ENCODE measurements at places on chromosomes 7 and 10.

DNA sequence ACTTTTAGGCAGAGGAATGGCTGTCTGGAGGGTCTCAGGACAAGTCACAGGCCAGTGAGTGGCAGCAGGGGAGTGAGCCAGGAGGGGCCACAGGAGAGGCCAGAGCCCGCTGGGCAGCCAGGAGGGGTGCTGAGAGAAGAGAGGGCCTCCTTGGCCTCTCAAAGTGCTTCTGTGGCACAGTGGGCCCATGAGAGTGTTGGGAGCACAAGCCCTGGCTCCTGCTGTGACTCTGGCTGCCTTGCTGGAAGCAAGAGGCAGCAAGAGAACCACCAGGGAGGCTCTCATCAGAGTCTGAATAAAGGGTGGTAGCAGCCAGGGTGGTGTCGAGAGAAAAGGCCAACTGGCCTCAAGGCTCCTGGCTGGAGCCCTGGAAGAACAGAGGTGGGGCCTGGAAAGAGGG lies 91.1 kb downstream of the VOPP1 start:
- DNase-seq, result no peak

DNA sequence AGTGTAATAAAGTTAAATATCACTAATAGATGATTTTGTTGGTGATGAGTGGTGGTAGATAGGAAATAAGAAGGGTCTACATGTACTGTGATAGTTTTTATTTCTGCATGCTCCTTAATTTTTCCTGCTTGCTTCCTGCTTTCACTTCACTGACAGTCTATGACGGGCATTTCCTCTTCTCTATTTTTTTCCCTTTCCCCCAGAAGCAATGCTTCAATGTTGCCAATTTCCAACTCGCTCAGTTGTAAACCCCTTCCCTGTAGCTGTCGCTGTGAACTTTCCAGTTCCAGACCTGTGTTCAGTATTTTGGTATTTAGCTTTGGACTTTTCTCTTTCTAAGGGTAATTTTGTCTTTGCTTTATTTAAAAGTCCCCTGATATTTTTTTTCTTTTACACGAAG lies 123.5 kb upstream of the AGR3 start:
- DNase-seq, result no peak

DNA sequence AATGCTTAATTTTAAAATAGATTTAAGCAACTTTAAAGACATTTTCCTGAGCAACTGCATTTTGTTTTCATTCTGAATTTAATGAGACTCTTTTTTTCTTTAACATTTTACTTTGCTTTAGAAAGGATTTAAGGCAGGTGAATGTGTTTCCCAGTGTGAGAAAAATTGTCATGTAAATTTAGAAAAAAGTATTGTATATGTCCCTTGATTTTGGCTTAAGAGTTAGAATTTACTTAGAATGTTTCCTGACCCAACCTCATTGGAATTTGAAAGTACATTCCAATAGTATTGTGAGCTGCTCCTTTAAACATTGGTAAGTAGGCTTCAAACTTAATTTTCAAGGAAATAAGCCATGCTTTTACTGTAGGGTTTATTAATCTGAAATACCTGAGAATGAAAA lies 110.2 kb downstream of the PTEN start:
- DNase-seq, result no peak

DNA sequence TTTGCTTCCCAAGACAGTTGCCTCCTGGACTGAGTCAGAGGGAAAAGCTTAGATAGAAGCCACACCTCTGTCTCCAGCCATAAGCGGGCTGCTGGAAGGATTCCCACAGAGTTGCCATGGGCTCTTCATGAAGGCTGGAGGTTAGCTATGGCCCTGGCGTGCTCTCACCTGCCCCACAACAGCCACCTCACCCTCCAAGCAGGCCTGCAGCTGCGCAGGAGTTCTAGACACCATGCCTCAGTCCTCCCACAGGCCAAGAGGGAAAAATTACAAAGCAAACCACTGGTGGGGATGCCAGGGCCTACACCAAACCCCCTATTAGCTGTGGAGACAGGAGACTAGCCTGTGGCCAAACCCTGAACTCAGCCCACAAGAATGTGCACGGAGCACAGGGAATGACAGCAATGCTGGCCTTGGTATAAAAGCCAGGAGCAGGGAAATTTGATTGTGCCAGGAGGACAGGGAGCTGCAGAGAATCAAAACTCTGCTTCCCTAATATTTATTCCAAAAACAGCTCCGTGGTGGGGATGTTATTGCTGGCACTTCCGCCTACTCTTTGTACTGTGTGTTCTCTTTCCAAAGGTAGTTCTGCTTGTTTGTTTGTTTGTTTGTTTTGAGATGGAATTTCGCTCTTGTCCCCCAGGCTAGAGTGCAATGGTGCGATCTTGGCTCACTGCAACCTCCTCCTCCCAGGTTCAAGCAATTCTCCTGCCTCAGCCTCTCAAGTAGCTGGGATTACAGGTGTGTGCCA lies 60.3 kb upstream of the STK17A start:
- DNase-seq, result no peak

- DNase-seq, result peak; percentile 4
These were observed 1009.7 kb upstream of the CELF2 start for GRCh38 chr10:10007957-10008356.

- no peak for DNase-seq
These were observed 38.0 kb downstream of the ZNF777 start for GRCh38 chr7:149422914-149423301.

DNA sequence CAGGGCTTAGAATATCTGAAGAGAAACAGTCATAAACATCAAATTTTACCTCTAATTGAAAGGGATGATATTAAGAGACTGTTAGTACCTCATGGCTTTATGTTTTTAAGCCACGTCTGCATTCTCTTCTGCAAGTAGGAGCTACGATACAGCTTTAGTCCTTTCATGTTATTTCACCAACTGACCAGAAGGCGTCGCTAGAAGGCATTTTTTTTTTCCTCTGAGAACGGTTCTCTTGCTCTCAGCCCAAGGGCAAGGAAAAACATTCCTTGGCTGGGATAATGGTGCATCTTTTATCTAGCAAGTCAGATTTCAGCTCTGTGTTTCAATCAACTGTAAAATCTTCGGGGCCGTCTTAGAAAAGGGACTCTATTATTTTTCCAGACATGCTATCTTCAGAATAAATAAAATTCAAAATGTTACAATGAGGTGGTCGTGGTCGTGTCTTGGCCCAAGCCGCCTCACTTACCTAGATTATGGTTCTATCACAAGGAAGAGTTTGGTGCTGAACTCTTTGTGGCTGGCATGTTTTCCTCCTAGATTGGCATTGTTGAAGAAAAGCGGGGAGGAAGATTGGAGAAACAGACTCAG lies 41.6 kb upstream of the LYZL2 start:
- DNase-seq, result peak; percentile 86

DNA sequence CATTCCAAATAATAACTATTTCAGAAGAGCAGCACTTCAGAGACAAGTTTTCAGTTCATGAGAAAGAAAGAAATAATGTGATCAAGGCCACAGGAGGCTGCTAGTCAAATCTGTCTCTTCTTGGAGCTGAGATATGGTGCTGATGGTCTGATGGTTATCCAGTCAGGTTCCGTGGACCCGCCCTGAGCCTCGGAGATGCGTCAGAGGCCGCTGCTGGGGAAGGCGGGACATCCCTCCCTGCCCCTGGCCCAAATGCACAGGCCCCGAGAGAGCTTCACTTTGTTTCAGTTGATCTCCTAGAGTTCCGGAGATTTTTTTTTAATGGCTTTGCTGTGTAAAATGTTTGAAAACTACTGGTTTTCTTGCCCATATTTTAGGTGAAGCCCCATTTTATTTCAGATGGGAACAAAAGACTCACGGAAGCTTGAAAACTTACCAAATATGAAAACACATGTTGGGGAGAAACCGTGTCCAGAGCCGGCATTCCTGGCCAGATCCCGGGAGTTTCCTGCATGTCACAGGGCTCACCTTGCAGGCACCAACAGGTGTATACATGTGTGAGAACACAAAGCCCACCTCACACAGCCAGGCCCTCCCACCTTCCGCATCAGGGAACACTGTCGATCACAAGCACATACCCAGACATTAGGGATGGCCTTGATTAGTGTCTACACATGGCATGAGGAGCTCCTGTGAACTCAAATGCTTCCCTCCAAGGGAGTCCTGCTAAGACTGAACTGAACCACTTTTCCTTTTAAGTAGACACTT lies 499.0 kb downstream of the TCERG1L start:
- DNase-seq, result no peak

- no peak for DNase-seq
These were observed 52.6 kb downstream of the GTF2IRD1 start for GRCh38 chr7:74506325-74506724.

DNA sequence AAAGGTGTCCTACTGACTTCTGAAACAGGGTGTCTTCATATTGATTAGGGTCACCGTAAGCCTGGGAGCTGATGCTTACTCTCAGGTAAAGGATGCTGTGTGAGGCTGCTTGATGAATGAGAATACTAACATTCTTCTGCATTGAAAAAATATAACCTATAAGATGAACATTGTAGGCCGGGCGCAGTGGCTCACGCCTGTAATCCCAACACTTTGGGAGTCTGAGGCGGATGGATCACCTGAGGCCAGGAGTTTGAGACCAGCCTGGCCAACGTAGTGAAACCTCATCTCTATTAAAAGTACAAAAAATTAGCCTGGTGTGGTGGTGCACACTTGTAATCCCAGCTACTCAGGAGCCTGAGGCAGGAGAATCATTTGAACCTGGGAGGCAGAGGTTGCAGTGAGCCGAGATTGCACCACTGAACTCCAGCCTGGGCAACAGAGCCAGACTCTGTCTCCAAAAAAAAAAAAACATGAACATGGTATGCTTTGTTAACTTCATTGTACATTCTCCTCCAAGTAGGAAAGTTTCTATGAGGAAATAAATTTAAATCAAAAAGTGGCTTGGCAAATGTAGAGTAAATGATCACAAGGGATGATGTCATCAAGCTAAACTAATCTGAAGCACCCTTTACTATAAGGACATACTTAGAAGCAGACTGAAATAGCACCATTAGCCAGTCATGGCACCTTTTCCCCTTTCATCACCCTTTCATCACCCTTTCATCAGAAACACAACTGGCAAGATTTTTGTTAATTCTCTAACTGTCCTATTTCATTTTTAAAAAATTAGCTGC lies 1.5 kb upstream of the BRAF start:
- DNase-seq, result no peak

DNA sequence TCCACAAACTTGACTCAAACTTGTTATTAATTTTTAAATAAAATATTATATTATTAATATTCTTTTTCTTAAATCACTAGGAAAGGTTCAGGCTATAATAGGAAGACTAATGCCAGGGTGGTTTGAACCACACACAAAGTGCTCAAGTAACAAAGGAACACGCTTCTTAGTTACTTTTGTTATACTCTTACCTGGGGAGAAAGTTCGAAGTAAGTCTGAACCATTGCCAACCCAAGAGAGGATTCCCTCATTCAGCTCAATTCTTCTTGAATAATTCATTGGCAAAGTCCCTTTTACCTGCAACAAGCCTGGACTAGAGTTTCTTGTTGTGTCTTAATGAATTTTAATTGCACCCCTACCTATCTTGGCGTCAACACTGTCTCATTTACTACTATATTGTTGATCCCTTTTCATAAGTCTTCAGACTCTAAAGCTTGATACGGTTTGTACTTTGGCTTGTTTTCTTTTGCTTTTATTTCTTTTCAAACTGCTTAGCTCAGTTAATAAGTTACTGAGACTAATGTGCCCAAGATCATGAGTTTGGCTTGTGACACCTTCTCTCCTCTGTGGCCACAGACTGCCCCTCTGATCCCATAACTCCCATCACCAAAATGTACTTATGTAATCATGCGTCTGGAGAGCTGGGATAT lies 10.2 kb upstream of the C10orf67 start:
- DNase-seq, result no peak

GRCh38 chr10:60731134-60731885 lies 47.0 kb upstream of the CDK1 start:
- no peak for DNase-seq

- no peak for DNase-seq
These were observed 14.7 kb upstream of the LRRN3 start for GRCh38 chr7:111076205-111076604.

GRCh38 chr10:46528171-46528671 lies 28.2 kb downstream of the GPRIN2 start:
- DNase-seq, result no peak

DNA sequence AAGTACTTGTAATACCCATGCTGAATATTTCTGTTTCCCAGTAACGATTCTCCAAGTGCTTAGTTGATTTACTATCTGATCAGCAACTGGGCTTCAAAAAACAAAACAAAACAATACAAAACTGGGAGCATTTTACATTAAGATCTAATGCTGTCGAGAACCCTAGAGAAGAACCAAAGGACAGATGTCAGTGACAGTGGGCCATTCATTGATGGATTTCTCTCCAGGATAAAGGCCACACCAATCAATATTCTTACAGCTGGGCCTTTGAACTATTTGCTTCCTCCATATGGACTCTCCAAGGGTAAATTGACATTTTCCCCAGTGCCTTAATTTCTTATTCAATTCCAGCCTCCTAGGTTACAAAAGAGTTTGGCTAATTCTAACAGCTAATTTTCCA lies 217.5 kb downstream of the ADAM12 start:
- DNase-seq, result peak; percentile 66

GRCh38 chr10:125093199-125093973 lies 67.0 kb downstream of the CTBP2 start:
- no peak for DNase-seq

- no peak for DNase-seq
These were observed 209.0 kb upstream of the NPVF start for GRCh38 chr7:25437308-25437707.

DNA sequence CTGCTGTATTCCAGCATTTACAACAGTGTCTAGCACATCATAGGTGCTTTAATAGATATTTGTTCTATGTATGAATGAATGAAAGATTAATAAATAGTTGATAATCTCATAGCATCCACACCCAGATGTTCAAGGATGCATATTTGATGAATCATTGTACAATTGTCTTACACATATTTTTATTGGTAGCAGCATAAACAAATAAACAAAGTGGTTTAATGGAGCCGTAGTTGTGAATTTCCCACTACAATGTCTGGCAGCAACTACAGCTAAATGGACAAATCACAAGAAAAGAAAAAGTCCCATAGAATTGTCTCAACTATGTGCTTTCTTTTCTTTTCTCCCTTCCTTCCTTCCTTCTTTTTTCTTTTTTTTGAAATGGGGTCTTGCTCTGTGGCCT lies 150.8 kb downstream of the NRP1 start:
- DNase-seq, result no peak

DNA sequence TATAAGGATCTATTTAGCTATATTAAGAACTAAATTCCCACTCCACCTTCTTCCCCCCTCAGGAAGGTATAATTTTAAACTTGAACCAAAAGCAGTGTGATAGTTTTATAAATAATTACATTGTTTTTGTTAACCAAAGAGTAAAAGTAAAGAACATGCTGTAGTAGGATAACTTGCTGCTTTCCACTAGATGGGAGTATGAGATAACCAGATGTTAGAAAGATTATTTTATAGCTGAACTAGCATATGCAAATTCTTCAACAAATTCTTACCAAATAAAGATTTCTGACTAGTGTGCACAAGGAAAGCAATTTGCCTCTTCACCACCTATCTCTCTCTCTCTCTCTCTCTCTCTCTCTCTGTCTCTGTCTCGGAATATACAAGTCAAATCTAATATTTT lies 31.8 kb downstream of the TES start:
- DNase-seq, result no peak

GRCh38 chr10:74419958-74420375 lies 268.9 kb downstream of the ADK start:
- peak; percentile 74 for DNase-seq
